Left colon (tissue), 2 donors: ENCODE measurements at places on chromosomes 7 and 10. TPM values are rescaled to one million over a fixed set of nuclear protein-coding genes. Genes with fewer than 3 reads are reported as not detected.

- peak; percentile 6 for DNase-seq
Observed at GRCh38 chr7:79298145-79298760, 155.2 kb downstream of the MAGI2 start.

DNA sequence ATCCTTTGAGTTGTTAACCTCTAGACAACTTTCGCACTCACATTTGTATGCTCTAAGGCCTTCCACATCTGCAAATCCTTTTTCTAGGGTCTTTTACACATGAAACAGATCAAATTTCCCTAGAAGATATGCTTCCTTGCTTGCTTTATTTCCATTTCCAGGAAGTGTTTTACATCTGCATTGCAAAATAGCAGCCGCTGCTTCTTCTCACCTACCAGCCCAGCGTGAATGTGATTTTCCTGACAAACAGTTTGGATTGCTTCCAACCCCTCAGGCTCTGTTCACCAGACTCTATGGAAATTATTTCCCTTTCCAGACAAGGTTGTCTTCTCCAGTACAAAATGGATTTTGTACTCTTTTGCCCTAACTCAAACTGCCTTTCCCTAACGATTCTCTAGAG is 50.9 kb upstream of the PAPSS2 start:
- no peak for DNase-seq

- peak; percentile 29 for DNase-seq
Observed at GRCh38 chr7:22561321-22561811, 61.4 kb upstream of the STEAP1B start.

Gene METTL27
- 3.7 TPM for total RNA-seq

Gene GRK5
- 12.4 TPM for total RNA-seq

- no peak for DNase-seq
Observed at GRCh38 chr7:33669251-33669670, 236.1 kb upstream of the BMPER start.

Gene NMT2
- total RNA-seq = 19.1 TPM

Gene CDK13
- total RNA-seq = 50.9 TPM

GRCh38 chr10:11654659-11655058 is 43.2 kb upstream of the USP6NL start:
- DNase-seq = no peak

DNA sequence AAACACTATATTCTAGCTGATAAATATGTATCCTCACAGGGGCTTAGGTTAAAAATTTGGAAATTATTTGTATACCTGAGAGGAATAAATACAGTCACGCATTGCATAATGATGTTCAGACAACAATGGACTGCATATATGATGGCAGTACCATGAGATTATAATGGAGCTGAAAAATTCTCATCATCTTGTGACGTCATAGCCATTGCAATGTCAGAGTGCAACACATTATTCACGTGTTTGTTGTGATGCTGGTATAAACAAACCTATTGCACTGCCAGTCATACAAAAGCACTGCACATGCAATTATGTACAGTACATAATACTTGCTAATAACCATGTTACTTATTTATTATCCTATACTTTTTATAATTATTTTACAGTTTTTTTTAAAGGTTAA is 31.4 kb downstream of the STEAP1B start:
- DNase-seq = no peak

Gene TBC1D12
- total RNA-seq = 23.8 TPM

Gene PDE6C
- total RNA-seq = not detected

GRCh38 chr7:110839866-110840265 is 251.1 kb upstream of the LRRN3 start:
- peak; percentile 6 for DNase-seq

DNA sequence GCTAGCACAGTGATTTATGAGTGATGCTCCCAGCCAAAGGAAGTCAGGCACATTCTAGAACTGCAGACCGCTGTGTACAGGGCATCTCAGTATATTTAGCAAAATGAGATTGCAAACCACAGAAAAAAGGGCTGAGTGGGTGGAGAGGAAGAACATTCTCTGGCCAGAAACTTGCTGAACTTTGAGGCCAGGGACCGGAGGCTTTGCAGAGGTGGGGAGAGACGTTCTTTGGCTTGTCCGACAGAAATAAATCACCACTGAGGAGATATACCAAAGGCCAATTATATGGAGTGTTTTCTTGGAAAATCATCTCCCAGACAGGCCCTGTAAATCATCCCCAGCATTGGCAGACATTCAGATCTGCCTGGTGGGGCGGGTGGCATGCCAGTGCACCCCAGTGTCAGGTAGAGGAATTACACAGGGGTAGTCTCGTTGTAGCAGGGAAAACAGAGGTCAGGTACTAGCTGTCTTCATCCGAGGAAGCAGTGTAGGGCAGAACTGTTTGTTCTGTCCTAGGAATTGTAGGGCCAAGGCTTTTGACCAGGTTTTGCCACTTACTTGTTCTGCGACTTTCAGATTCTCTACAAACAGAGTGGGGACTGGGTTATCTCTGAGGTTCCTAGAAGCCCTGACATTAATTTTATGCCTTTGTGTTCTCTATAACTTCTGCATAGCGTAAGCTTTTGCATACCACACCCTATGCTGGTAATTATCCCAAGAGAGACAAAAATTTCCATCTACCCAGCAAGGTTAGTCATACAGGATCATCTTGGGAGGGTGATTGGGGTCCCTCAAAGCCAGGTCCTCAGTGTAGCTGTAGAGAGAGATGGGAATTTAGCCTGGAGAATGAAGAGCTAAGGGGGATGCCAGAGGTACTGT is 655.6 kb downstream of the LRMDA start:
- peak; percentile 70 for DNase-seq

GRCh38 chr7:140007051-140007690 is 55.6 kb downstream of the PARP12 start:
- DNase-seq = no peak

DNA sequence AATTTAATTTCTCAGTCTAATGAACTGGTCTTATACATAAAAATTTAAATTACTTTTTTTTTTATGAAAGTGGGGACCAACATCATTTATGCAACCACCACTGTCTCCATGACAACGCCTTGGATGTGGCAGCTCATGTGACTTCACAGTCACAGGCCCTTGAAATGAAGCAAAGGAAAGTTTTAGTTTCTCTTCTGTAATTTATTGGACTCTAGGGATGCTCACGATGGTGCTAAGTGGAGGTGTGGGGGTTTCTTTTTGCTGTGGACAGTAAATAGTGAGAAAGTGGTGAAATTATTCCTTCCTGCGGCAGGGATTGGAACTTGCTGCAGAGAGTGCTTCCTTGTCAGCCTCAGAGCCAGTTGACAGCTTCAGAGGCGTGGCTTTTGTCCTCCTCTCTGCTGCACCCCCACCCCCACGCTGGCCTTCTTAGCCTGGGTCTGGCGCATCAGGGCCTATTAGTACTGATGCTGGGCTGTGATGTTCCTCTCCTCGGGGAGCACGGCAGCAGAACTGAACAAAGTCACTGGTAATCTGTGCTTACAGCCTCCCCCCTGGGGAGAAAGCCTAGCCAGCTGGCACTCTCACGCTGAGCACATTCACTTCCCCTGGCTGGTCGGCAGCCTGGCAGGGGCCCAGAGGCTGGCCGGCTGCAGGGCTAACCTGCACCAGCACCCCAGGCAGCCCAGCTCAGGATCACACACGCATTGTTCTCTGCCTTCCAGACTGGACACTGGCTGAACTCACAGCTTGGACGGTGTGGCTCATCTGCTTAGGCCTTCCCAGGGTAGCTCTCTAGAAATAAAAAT is 517.5 kb upstream of the GALNT17 start:
- DNase-seq = peak; percentile 56

- no peak for DNase-seq
Observed at GRCh38 chr10:103544657-103545310, 51.3 kb downstream of the NEURL1 start.

GRCh38 chr7:150431839-150432658 is 18.4 kb upstream of the GIMAP8 start:
- no peak for DNase-seq

DNA sequence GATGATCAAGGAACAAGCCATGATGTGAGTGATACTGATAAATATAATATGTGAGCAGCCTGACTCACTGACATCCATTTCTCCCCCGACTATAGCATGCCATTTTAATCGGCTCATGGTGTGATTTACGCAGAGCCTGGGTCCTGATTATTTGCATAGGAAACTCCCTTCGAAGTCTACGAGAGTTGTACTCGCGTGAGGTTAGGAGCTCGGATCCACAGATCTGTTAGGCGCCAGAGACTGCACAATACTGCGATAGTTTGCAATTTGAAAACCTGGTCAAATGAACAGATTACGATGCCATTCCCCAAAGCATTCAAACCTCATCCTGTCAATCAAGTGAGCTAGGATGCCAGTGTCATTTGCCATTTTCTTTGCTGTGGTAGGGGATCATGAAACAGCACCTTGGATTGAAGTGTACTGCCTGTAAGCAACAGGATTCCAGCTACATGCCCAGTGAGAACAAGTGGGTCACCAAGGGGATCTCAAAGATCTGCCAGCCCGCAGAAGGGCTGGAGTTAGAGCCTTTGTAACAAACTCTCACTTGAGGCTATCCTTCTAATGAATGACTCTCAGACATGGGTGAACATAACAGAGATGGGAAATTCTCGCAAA is 158.3 kb downstream of the FRMD4A start:
- no peak for DNase-seq

Gene PNLIPRP1
- total RNA-seq = 0.82 TPM

DNA sequence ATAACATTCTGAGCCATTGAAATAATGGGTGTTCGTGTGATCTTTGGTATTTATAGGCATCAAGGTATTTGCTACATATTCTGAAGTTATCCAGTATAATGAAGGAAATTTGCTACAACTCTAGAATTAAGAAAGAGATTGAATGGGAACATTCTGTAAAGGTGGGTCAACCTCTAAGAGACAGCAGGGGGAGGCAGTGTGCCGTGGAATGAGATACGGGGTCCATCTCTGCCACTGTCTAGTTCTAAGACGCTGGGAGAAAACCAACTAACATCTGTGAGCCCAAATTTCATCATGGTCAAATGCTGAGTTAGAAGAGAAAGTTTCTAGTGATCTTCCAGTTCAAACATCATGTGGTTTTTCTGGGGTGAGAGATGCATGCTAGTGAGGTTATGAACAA is 368.9 kb downstream of the SORCS1 start:
- DNase-seq = peak; percentile 37

DNA sequence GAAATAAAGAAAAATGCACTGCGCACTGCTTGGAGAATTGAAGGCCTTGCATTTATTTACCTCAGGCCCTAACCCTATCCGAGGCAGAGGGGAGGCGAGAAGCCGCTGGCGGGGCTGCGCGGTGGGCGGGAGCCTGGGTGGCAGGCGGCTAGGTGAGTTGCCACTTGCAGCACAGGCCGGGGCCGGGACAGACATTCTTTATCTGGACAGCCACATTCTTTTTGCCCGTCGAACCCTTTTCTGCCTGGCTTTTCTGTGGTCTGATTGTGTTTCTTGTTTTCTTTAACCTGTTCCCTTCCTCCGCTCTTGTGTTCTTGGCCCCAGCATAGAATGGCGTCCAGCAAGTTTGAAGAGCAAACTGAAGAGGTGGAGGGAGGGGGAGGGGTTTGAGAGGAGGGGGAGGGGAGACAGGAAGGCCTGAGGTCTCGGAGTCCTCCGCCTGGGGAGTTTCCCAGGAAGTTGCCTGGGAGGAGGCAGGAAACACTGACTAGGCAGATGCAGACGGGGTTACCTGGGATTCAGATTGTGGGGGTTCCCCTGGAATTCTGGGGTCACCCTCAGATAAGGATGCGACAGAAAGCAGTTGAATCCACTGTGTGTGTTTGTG is 5.1 kb downstream of the SHH start:
- DNase-seq = no peak

DNA sequence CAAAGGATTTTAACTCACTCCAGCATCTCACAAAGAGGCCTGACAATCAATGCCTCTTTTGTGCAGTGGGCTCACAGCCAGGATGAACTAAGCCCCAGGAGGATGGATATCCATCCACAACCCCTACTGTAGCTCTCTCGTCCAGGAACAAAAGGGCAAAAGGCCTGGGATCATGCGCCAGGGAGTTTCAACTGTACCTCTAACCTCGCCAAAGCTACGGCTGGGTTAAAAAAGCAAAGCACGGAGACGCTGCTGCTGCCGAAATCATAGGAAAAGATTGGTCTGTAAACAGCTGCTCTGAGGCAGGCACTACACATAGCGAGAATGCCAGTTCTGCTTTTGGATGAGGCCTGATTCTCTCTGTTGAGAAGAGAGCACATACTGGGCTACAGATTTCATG is 32.1 kb downstream of the VSTM4 start:
- DNase-seq = no peak

Gene SLC39A12
- total RNA-seq = not detected

Gene EMX2
- not detected for total RNA-seq

DNA sequence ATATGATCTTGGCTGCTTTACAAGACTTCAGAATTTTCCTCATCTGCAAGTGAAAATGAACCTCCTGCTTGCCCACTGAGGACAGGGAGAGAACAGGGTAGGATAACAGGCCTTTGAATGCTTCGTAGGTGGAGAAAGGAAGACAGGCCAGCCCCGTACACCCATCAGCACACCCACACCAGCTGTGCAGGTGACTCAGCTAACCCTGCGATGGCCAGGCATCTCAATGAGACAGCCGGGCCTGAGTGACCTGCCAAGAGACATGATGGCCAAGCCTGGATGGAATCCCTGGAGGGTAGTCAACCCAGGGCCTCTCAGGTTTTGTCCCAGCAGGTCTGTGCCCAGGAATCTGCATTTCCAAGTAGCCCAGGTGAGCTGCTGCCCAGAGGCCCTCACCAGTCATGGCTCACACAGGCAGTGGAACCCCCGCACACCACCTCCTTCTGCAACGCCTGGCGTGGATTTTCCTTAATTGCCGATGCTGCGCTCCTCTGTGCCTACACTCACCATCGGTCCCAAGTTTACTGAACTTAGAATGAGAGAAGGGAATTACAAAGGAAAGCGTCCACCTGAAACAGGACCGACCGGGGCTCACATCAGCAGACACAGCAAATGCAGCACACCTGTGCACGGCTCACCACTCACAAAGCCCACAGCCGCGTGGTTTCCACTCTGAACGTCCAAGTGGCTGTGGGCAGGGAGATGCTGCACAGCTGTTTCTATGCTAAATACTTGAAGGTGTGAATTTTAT is 163.7 kb downstream of the DIP2C start:
- DNase-seq = no peak

DNA sequence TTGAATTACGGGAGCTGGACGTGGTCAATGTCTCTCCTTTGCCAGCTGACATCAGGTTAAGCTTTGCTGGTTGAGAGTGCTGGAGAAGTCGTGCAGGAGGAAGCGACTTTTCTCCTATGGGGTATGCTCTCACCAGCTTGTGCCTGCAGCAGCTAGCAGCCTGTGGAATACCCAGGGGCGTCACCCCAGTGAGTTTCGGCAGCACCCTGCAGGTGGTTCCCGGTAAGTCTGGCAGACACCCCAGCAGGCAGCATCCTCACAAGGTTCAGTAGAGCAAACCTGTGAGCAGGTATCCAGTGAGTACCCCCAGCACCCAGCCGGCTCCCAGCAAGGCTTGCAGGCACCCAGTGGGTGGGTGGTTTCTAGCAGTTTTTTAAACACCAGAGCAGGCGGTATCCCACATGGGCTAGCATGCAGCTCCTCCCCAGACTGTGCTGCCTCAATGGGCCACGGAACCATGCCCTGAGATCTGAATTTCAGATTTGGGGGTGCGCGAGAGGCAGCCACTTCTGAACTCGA is 74.8 kb upstream of the SVIL start:
- no peak for DNase-seq

Gene UNCX
- not detected for total RNA-seq
